ENCODE measurements at places on chromosomes 6 and 20. TPM values are rescaled to one million over a fixed set of nuclear protein-coding genes. Genes with fewer than 3 reads are reported as not detected.

The APOBEC2 gene
- total RNA-seq = not detected

DNA sequence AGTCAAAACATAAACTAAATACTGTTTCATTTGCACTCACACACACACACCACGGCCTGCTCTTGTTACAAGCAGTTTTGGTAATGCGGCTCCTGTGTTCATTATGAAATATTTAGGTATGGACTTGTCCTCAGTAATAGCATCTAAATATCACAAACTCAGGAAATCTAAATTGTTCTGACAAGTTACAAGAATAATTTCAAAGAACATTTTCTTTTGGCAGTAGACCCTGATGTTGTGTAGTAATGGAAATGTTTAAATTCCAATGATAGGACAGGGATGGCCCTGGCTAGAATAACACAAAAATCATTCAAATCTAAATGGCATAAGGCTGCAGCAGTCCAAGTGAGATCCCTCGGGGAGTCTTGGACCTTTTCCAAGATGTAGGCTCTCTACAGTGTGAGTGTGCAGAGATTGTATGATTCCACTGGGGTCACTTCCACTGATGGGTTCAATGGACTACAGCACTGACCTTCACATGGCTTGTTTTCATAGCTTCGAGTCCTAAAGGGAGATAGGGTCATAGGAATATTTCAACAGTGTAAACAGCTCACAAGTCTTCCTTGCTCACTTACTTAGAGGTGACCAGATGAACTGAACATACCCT, 210.6 kb upstream of the PLCB4 start:
- peaks cover 31% of the 10 kb centered on the region for H3K4me1 ChIP-seq
- no peaks in the 10 kb centered on the region for H3K27me3 ChIP-seq
- H3K36me3 ChIP-seq = no peaks in the 10 kb centered on the region
- no peak for DNase-seq

- peak overlapping the region; percentile 89 for H3K27ac ChIP-seq
- peaks cover 17% of the 10 kb centered on the region for H3K4me1 ChIP-seq
- DNase-seq = no peak
- no peak overlapping the region for H3K4me3 ChIP-seq
- peaks cover 1% of the 10 kb centered on the region for H3K27me3 ChIP-seq
Observed at GRCh38 chr6:422433-423054, 31.0 kb downstream of the IRF4 start.

GRCh38 chr20:5268449-5268848, 48.3 kb downstream of the PROKR2 start:
- peaks cover 32% of the 10 kb centered on the region for H3K27me3 ChIP-seq
- no peak for DNase-seq
- no peaks in the 10 kb centered on the region for H3K4me1 ChIP-seq
- H3K27ac ChIP-seq = no peak overlapping the region

The ID4 gene
- 136 TPM for total RNA-seq

The TRIM40 gene
- not detected for total RNA-seq

GRCh38 chr6:15712797-15713196, 50.0 kb upstream of the DTNBP1 start:
- no peak overlapping the region for H3K4me3 ChIP-seq
- peaks cover 8% of the 10 kb centered on the region for H3K4me1 ChIP-seq
- H3K36me3 ChIP-seq = peaks cover 4% of the 10 kb centered on the region
- H3K27ac ChIP-seq = no peak overlapping the region
- H3K27me3 ChIP-seq = peaks cover 2% of the 10 kb centered on the region

- H3K36me3 ChIP-seq = no peaks in the 10 kb centered on the region
- peaks cover 34% of the 10 kb centered on the region for H3K4me1 ChIP-seq
- DNase-seq = no peak
- H3K27me3 ChIP-seq = no peaks in the 10 kb centered on the region
Observed at GRCh38 chr6:3608159-3608558, 143.4 kb downstream of the PXDC1 start.

The ZBTB22 gene
- total RNA-seq = 22.1 TPM

GRCh38 chr20:20664795-20665589, 47.5 kb downstream of the RALGAPA2 start:
- H3K4me3 ChIP-seq = no peak overlapping the region
- no peaks in the 10 kb centered on the region for H3K27me3 ChIP-seq
- no peak for DNase-seq
- H3K27ac ChIP-seq = no peak overlapping the region
- peaks cover 9% of the 10 kb centered on the region for H3K4me1 ChIP-seq

GRCh38 chr6:33709605-33710295, 1.8 kb downstream of the UQCC2 start:
- no peaks in the 10 kb centered on the region for H3K27me3 ChIP-seq
- H3K4me3 ChIP-seq = peak overlapping the region; percentile 24
- peaks cover 4% of the 10 kb centered on the region for H3K36me3 ChIP-seq
- peak; percentile 9 for DNase-seq
- peaks cover 45% of the 10 kb centered on the region for H3K4me1 ChIP-seq

DNA sequence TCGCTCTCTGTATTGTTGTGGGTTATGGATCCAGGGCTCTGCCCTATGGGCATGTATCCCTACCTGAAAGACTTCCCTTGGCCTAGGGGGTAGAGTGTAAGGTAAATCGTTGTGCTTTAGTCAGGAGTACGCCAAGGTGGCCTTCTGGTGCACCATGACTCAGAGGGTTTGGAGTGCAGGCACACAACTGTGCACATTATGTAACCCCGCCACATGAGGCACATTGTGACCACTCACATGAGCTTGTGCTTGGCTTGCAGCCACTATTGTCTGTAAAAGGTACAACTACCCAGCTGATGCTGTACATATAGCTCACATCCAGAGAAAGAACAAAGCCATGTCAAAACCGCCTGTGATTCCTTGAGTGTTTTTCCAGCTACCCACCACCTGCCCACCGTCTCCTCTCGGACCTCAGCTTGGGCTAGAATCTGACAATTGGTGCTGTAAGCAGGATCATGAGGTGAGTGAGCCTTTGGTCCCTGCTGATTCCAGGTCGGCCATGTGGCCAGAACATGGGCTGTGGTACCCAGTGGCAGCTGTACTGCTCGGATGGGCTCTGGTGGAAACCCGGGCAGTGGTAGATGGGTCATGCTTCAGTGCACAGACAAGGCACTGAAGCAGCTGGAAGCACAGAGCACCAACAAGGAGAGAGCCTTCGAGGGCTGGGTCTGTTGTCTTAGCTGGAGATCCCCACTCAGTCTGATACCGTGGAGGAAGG, 33.8 kb downstream of the HDDC2 start:
- H3K36me3 ChIP-seq = peaks cover 12% of the 10 kb centered on the region
- H3K27ac ChIP-seq = no peak overlapping the region
- H3K4me1 ChIP-seq = peaks cover 4% of the 10 kb centered on the region

- DNase-seq = no peak
- no peaks in the 10 kb centered on the region for H3K36me3 ChIP-seq
Observed at GRCh38 chr20:38620441-38620840, 18.8 kb downstream of the ARHGAP40 start.

DNA sequence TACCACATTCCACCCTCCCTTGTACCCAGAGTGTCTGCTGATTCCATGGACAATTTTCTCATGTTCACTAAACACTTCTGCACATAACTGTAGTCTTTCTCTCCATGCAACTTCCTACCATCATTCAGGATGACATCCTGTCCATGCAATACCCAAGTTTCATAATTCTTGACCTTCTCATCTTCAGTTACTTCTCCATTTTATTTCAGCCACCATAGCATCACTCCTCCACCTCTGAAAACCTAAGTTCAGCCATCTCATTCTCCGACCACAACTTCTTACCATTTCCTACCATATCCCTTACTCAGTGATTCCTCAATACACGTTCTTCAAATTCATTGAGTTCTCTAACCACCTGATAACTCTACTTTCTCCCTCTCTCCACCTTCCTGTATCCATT, 216.5 kb upstream of the TENT5A start:
- H3K27me3 ChIP-seq = no peaks in the 10 kb centered on the region
- no peaks in the 10 kb centered on the region for H3K4me1 ChIP-seq
- peaks cover 13% of the 10 kb centered on the region for H3K36me3 ChIP-seq
- no peak overlapping the region for H3K27ac ChIP-seq

GRCh38 chr6:50864601-50865000, 45.9 kb downstream of the TFAP2B start:
- H3K4me1 ChIP-seq = peaks cover 16% of the 10 kb centered on the region
- DNase-seq = no peak
- H3K36me3 ChIP-seq = no peaks in the 10 kb centered on the region
- no peak overlapping the region for H3K4me3 ChIP-seq
- H3K27ac ChIP-seq = no peak overlapping the region

- H3K27ac ChIP-seq = peak overlapping the region; percentile 74
- no peaks in the 10 kb centered on the region for H3K27me3 ChIP-seq
- H3K36me3 ChIP-seq = peaks cover 4% of the 10 kb centered on the region
- peak; percentile 77 for DNase-seq
- no peak overlapping the region for H3K4me3 ChIP-seq
Observed at GRCh38 chr20:57398231-57398821, 7.1 kb downstream of the RBM38 start.

DNA sequence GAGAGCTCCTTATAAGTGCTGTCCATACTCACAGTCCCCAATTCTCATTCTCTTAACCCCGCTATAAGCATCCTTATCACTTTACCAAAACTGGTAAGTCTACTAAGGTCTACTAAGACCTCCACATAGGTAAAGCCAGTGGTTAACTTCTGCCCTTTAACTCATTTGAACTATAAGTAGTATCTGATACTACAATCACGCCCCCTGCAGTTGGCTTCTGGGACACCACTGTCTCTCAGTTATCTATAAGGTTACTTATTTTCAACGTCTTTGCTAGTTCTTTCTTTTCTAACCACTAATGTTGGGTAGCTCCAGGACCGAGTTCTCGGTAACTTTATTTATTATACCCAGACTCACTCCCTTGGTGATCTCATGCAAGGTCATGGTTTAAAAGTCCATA, 142.6 kb downstream of the ARHGAP18 start:
- no peak overlapping the region for H3K4me3 ChIP-seq
- no peaks in the 10 kb centered on the region for H3K27me3 ChIP-seq
- no peaks in the 10 kb centered on the region for H3K4me1 ChIP-seq
- peaks cover 15% of the 10 kb centered on the region for H3K36me3 ChIP-seq
- no peak overlapping the region for H3K27ac ChIP-seq
- no peak for DNase-seq

The ATP6V1G2 gene
- 4.1 TPM for total RNA-seq

The CSTF1 gene
- total RNA-seq = 33.1 TPM

The SLX4IP gene
- total RNA-seq = 5.1 TPM

DNA sequence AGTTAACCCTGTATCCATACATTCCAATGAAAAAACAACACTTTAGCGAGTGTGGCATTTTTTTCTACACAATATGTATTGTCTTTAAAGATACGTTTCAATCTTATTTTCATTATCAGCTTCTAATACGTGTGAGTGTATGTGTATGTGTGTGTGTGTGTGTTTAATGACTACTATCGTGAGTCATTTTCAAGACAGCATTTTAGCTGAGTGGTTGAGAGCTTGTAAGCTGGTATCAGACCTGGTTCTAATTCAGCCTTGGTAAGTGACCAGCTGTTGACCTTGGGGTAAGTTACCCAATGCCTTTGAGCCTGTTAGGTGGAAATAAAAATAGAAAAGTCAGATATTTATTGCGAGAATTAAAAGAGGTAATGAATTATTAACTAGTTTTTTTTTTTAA, 320.0 kb upstream of the NT5E start:
- H3K4me3 ChIP-seq = no peak overlapping the region
- H3K27me3 ChIP-seq = peaks cover 9% of the 10 kb centered on the region
- no peak for DNase-seq
- H3K36me3 ChIP-seq = no peaks in the 10 kb centered on the region
- H3K27ac ChIP-seq = no peak overlapping the region

The CD83 gene
- 1.0 TPM for total RNA-seq

GRCh38 chr6:136403110-136403980, 113.7 kb upstream of the BCLAF1 start:
- no peak for DNase-seq
- peaks cover 6% of the 10 kb centered on the region for H3K4me1 ChIP-seq
- H3K27ac ChIP-seq = no peak overlapping the region
- peaks cover 1% of the 10 kb centered on the region for H3K36me3 ChIP-seq

The FOXQ1 gene
- total RNA-seq = 0.15 TPM

GRCh38 chr6:54267798-54268197, 40.4 kb upstream of the TINAG start:
- H3K4me1 ChIP-seq = peaks cover 4% of the 10 kb centered on the region

- DNase-seq = no peak
- no peak overlapping the region for H3K27ac ChIP-seq
- peaks cover 6% of the 10 kb centered on the region for H3K27me3 ChIP-seq
Observed at GRCh38 chr6:31048099-31048498, 37.8 kb downstream of the MUC22 start.

The LY6G6C gene
- not detected for total RNA-seq

- no peaks in the 10 kb centered on the region for H3K27me3 ChIP-seq
- DNase-seq = no peak
- no peaks in the 10 kb centered on the region for H3K36me3 ChIP-seq
- H3K4me3 ChIP-seq = no peak overlapping the region
- H3K27ac ChIP-seq = no peak overlapping the region
- H3K4me1 ChIP-seq = peaks cover 49% of the 10 kb centered on the region
Observed at GRCh38 chr6:154891901-154892300, 103.2 kb upstream of the TIAM2 start.

DNA sequence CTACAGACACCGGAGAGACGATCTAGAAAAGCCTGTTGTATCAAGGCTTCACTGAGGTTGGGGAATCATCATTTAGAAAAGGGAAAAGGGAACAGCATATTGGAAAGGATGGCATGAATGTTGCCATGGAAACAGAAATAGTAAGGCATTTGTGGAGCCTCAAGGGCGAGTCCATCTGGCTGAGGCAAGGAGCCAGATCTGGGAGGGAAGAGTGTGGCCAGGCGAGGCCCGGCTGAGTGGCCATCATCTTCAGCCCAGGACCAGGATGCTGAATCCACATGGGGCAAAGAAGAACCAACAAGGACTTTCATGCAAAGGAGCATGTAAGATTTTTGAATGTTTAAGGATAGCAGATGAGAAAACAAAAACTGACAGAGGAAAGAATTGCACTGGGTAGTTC, 85.8 kb downstream of the MAP3K5 start:
- no peaks in the 10 kb centered on the region for H3K4me1 ChIP-seq
- no peaks in the 10 kb centered on the region for H3K36me3 ChIP-seq
- H3K4me3 ChIP-seq = no peak overlapping the region
- no peaks in the 10 kb centered on the region for H3K27me3 ChIP-seq
- DNase-seq = no peak
- H3K27ac ChIP-seq = no peak overlapping the region

DNA sequence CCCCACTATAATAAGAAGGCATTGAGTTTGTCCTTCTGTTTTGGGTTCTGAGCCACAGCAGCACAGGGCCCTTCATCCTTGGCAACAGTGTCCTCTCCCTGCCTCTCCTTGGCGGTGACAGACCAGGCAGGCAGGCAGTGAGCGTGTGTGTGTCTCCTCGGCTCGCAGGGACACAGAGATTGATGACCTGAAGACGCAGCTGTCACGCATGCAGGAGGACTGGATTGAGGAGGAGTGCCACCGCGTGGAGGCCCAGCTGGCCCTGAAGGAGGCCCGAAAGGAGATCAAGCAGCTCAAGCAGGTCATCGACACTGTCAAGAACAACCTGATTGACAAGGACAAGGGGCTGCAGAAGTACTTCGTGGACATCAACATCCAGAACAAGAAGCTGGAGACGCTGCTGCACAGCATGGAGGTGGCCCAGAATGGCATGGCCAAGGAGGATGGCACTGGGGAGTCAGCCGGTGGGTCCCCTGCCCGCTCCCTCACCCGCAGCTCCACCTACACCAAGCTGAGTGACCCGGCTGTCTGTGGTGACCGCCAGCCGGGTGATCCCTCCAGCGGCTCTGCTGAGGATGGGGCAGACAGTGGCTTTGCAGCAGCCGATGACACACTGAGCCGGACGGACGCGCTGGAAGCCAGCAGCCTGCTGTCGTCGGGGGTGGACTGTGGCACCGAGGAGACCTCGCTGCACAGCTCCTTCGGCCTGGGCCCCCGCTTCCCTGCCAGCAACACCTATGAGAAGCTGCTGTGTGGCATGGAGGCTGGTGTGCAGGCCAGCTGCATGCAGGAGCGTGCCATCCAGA, 24.0 kb downstream of the SDCBP2 start:
- H3K27ac ChIP-seq = no peak overlapping the region
- no peak overlapping the region for H3K4me3 ChIP-seq
- no peaks in the 10 kb centered on the region for H3K4me1 ChIP-seq
- DNase-seq = peak; percentile 93
- peaks cover 8% of the 10 kb centered on the region for H3K36me3 ChIP-seq
